ELF-1 (cell line): ENCODE measurements at places on chromosomes 5 and 9.

- DNase-seq = peak; percentile 86
Observed at GRCh38 chr9:34513567-34514214, 9.1 kb downstream of the ENHO start.

DNA sequence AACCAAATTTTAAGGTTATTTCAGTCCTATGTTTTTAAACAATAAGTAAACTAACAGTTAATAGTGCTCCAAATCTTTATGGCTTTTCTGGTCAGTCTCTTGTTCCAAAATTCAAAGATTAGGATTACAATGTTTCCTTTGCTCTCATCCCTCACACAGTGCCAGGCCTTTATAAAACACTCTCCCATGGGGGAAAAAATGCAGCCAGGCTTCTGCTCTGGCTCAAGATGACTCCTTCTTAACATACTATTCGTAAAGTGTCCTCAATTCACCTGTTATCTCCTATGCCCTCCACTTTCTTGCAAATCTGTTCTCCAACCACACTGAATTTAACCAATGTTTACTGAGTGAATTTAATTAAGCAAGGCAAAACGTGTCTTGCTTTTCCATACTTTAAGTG is 1.4 kb downstream of the CEP120 start:
- DNase-seq = no peak

DNA sequence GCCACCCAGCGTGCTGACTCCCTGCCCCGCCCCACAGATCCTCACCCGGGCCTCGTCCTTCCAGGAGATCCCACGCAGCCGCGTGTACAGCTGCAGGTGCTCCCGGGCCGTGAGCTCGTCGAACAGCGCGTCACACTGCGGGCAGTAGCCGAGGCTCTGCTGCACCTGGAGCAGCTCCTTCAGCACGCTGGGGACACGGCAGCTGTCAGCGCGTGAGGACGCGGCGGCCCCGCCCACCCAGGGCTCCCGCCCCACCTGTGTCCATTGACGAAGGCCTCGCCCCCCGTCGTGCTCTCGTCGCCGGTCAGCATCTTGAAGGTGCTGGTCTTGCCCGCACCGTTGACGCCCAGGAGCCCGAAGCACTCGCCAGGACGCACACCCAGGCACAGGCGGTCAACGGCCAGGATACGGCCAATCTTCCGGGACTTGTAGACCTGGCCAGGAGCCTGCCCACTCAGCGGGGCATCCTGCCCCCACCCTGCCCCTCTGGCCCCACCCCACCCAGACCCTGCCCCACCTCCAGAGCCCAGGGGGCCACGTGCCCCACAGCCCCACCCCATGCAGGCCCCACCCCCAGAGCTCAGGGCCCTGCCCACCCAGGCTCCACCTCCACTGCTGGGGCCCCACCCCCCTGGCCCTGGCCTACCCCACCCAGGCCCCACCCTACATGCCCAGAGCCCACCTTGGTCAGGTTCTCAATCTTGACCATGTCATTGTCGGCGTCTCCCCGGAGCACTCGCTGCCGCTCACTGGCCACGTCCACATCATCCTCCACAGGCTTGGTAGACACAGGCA is 13.8 kb upstream of the CLIC3 start:
- no peak for DNase-seq

GRCh38 chr5:5788793-5789192 is 366.3 kb downstream of the ICE1 start:
- no peak for DNase-seq

GRCh38 chr5:97449172-97449571 is 266.1 kb upstream of the RIOK2 start:
- DNase-seq = no peak

DNA sequence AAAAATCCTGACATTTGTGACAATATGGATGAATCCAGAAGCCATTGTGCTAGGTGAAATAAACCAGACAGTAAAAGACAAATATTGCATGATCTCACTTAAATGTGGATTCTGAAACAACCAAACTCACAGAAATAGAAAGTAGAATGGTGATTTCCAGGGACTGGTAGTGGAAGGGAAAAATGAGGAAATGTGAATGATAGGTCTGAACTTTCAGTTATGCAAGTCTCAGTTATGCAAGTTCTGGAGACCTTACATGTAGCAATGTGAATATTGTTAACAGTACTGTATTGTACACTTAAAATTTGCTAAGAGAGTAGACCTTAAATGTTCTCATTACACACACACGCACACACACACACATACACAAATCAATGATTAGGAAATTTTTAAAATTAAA is 84.9 kb downstream of the SLCO4C1 start:
- DNase-seq = no peak

GRCh38 chr5:32908641-32909040 is 197.5 kb downstream of the NPR3 start:
- no peak for DNase-seq

DNA sequence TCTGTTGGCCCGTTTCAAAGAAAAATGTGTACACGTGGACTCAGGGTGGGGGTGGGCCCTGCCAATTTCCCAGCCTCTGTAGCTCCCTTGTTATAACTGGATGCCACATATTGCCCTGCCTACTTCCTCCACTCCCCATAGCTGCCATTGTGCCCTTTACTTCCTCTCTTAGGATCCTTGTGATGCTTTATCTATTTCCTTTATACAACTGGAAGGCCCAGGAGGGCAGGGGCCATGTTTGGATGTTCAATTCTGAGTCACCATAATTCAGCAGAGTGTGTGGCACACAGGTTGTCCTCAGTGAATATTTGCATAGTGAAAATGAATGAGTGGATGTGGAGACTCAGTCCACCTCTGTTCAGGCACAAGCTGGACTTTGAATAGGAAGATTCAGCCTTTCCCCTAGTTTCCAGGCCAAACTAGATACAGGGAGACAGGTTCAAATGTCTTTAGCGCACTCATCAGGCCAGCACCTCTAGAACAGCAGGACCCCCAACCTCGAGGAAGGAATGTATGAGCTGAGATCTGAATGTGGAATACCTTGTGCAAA is 10.6 kb upstream of the FEM1C start:
- no peak for DNase-seq

- DNase-seq = no peak
Observed at GRCh38 chr9:21982861-21983560, 11.2 kb downstream of the CDKN2A start.

DNA sequence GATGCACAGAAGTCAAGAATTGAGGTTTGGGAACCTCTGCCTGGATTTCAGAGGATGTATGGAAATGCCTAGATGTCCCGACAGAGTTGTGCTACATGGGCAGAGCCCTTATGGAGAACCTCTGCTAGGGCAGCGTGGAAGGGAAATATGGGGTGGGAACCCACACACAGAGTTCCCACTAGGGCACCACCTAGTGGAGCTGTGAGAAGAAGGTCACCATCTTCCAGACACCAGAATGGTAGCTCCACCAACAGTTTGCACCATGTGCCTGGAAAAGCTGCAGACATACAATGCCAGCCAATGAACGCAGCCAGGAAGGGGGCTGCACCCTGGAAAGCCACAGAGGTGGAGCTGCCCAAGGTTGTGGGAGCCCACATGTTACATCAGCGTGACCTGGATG is 104.5 kb downstream of the STK32A start:
- no peak for DNase-seq

DNA sequence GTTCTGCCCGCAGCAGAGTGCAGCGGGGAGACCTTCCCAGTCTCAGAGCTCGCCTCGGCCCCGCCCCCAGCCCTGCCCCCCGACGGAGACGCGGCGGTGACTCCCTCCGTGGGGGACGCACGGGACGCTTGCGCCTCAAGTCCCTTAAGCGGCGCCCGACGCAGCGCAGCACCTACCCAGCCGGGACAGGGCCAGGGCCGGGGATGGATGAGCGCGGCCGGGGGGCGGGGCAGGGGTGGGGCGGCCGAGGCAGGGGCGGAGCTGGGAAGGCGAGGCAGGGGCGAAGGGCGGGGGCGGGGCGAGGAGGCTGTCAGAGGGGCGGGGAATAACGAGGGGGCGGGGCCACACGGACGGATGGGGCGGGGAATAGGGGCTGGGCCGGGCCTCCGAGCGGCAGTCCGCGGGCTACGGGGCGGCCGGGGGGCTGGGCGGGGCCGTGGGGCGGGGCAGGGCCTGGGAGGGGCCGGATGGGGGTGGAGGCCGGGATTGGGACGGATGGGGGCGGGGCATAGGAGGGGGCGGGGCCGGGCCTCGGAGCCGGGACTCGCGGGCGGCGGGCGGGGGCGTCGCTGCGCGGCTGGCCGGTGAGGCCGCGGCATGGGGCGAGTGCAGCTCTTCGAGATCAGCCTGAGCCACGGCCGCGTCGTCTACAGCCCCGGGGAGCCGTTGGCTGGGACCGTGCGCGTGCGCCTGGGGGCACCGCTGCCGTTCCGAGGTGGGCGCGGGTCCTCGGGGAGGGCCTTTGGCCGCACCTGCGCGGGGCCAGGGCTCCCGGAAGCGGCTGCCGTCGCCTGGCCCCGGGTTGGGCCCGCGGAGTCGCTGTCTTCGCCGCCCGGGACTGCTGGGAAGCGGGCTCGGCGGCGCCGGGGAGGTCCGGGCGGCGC is at the start of gene ARRDC1:
TSS of gene ARRDC1 (plus strand) at position 566 of the 884 bp plus-strand sequence. CDS start at position 598, 32 bp downstream.
- peak; percentile 68 for DNase-seq

DNA sequence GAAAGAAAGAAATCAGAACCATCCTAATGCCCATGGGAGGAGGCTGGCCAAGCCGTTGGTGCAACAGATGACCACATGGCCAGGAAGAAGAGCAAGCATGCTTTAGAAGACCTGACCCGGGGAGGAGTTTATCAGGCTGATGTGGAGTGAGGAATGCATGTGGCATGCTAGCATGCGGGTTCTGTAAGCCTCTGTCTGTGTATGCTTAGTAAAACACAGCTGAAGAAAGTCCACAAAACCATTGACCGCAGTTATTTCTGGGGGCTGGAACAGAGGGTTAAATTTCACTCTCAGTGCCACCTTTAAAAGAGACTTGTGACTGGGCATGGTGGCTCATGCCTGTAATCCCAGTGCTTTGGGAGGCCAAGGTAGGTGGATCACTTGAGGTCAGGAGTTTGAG is 19.1 kb downstream of the GFI1B start:
- no peak for DNase-seq

DNA sequence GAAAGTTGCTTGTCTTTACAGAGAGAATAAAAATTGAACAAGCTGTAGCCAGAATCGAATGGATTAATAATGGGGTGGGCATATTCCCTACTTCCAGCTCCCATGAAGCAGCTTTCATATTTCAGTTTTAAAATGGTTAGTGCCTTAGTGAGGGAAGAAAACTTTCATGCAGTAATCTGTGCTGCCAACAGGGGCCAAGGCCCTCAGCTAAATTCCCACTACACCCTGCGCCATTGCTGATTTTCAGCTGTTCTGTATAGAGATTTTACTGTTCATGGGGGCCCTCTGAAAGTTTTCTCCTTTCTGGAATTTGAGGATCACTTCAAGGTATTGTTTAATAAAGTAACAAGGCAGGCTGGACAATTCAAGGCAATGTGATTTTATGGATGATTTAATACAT is 58.2 kb downstream of the CAST start:
- DNase-seq = no peak

- peak; percentile 83 for DNase-seq
Observed at GRCh38 chr5:139637438-139638089, 10.6 kb upstream of the CXXC5 start.

- DNase-seq = no peak
Observed at GRCh38 chr5:171226864-171227263, 82.2 kb upstream of the TLX3 start.

DNA sequence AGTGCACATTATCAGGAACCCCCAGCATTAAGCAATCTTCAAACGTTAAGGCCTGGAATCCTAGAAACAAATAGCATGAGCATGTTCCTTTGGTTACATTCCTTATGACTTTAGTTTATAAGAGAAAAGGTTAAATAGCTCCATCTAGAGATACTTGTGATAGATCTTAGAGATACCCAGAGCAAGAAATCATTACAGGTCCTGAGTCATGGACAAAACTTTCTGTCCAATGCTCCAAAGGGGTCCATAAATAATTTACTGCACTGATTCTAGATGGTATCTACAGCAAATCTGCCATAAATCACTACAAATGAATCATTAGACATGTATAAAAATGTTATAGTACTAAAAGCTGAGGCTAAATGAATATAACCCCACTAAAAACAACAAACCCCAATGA is 139.6 kb downstream of the HTR1A start:
- no peak for DNase-seq

DNA sequence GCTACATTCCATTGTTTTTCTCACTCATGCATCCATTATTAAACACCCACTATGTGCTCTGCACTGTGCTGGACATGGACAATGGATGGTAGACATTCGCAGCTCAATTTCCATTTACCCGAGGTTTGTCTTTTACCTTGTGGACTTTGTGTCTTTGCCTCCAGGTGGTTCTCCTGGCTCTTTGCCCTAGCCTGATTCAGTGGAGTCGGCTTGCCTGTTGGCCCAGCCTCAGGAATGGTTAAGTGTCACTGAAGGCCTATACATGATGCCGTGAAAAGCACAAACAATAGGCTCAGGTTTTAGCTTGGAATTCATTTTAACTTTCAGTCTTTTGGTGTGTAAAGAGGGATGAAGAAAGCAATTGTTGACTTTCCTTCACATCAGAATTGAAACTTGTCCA is 16.5 kb upstream of the DMRT3 start:
- DNase-seq = no peak

DNA sequence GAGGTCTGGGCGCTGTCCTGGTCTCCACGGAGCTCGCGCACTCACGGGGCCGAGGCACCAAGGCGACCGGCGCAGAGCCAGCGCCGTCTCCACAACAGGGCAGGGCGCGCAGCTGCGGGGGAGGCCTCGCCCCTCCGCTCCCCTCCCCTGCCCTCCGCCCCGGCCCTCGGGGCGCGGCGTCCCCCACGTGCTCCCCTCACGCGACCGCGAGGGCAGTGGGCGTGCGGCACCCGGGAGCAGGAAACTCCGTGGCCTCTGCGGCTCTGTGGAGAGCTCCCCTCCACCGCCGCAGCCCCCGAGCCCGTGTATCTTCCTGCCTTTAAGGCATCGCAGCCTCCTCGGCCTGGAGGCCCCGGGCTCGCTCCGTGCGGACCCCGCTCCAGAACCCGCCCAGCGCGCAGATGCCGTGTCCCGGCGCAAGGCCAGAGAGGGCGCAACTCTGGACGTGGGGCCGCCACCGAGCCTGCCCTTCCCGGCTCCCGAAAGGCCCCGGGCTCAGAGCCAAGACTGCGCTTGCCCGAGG is 708 bp upstream of the TUBB4B start:
- no peak for DNase-seq

DNA sequence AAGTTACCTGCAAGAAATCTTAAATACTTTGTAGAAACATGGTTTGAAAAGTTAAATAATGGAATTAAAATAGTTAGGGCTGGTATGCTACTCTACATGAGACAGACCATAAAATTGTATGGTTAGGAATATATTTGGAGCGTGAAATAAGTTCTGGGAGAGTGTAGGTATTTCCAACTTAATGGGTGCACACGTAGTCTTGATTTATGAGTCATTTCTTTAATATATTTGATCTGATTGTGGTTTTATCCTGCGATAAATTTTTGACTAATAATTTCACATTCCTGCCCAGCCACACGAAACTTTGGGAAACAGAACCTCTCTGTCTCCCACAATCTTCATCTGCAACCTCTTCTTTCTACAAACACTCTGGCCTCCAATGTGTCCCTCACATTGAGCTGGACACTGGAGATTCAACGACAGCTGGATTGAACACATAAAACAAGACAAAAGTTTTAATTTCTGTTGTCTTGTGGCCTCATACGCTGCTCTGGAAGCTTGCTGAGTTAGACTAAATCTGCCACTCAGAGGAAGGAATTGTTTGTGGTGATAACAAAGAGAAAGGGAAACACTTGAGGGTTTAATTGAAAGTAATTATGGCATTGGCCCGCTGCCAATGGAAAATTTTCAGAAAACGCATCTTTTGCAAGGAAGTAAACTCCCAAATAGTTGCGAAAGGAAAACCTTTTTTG is 201.8 kb upstream of the ZNF608 start:
- no peak for DNase-seq
